Non-pigmented ciliary epithelial cell (primary cell): ENCODE measurements at places on chromosomes 5 and 9.

- DNase-seq = no peak
These were observed 1.4 kb downstream of the MZB1 start for GRCh38 chr5:139388198-139388821.

DNA sequence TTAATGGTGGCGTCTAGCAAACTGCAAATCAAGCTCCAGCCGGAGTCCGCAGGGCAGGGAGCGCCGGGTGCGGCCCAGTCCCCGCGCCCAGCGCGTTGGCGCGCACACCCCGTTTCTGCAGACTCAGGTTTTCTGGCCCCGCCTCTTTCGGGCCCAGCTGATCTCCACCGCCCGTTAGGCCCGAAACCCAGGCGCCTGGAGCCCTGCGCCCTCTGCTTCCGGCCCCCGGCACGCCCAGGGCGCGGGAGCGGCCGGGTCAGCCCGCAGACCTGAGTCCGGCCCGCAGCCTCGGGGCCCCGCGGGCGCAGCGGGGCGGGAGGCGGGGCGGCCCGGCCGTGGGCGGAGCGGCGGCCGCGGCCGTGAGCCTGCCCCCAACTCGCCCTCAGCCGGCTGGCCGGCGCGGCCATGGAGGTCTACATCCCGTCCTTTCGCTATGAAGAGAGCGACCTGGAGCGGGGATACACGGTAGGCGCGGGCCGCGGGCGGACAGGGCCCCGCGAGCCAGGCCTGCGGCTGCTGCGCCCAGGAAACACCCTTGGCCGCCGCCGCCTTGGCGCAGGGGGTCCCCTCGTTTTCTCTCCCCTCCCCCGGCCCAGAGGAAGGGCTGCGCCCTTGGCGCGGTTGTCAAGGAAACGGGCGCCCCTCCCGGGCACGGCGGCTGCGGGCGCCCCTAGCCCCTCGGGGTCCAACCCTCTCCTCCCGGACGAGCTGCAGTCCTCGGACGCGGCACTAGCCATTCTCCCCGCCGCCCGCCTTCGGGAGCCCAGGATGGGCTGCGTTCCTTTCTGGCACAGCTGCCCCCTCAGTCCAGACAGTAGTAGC lies at the start of gene SNX24:
Gene SNX24 (plus strand): TSS at position 385 of the 822 bp plus-strand sequence. CDS start 21 bp downstream, at position 406.
- DNase-seq = no peak

DNA sequence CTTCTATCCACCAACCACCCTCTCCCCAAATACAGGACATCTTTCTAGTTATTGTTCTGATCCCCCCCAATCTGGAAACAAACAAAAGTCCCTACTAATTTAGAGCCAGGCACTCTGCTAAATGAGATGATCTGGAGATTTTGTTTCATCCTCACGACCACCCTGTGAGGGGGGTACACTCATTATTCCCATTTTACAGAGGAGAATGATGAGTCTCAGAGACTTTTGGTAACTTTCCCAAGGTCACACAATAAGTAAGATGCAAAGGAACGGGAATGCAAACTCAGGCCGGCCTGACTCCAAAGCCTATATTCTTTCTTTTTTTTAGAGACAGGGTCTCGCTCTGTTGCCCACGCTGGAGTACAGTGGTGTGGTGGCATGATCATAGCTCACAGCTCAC lies 9.4 kb downstream of the PDGFRB start:
- DNase-seq = no peak

- DNase-seq = peak; percentile 4
These were observed 171.8 kb downstream of the AGTPBP1 start for GRCh38 chr9:85569988-85570387.

- DNase-seq = no peak
These were observed 577 bp downstream of the RNF145 start for GRCh38 chr5:159208514-159209437.

GRCh38 chr5:139422307-139422893 lies 16.9 kb downstream of the DNAJC18 start:
- no peak for DNase-seq

DNA sequence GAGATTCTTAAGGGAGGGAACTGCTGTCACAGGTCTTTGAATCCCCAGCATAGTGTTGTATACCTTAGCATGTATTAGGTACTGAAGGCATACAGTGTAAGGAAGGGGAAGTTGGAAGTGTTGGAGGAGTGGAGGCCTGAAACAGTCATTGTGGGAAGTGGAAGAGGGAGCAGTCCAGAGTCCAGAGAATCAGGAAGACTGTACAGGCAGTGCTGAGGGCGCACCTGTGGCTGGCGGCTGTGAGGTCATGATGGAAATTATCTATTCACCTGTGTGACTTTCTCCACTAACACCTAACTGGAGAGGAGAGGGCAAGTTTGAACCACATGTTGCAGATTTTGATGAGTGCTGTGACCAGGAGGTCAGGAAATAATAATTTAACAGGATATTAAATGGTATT lies 119.7 kb upstream of the NIPBL start:
- no peak for DNase-seq
